ENCODE measurements at places on chromosomes 16 and 17. TPM values are rescaled to one million over a fixed set of nuclear protein-coding genes. Genes with fewer than 3 reads are reported as not detected.
A peak's percentile ranks its signal among the peaks of the same experiment; 100 is the strongest.

The TMEM88 gene
- total RNA-seq, result 3.2 TPM

The GALNS gene
- total RNA-seq, result 14.1 TPM

The ZNF597 gene
- total RNA-seq, result 3.6 TPM

The SBK1 gene
- total RNA-seq, result 0.71 TPM

The RAB37 gene
- total RNA-seq, result 0.47 TPM

The GRAPL gene
- 4.0 TPM for total RNA-seq

The SCARF1 gene
- 10.2 TPM for total RNA-seq

The TMEM92 gene
- total RNA-seq, result 1.3 TPM

The AOC2 gene
- 1.2 TPM for total RNA-seq

The SLC9A5 gene
- 1.3 TPM for total RNA-seq

- DNase-seq, result no peak
These were observed 22.3 kb downstream of the RTN4RL1 start for GRCh38 chr17:2002767-2003329.

DNA sequence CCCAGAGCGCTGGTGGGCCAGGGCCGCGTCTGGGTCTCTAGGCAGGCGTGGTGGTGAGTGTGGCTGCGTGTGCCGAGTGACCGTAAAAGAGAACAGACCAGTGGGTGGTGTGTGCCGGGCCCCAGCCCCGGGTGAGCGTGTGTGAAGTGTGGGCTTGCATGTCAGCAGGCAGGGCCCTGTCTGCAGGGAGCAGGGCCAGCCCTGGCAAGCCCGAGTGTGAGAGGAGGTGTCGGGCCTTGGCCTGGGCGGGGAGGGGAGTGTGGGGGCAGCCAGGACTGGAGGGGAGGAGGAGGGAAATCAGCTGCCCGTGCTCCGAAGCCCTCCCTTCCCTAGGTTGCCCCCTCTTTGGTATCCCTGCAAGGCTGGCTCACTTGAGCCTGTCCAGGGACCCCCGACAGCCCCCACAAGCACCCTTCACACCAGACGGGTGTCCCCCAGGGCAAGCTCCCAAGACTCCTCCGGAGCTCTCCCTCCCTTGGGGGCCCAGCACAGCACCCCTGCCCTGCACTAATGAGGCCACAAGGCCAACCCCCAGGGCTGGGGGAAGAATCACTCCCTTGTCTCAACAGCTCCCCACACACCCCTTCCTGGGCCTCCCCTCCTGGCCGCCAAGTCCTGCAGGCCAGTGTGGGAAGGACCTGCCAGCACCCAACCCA is 1.9 kb downstream of the USH1G start:
- DNase-seq, result peak; percentile 59

DNA sequence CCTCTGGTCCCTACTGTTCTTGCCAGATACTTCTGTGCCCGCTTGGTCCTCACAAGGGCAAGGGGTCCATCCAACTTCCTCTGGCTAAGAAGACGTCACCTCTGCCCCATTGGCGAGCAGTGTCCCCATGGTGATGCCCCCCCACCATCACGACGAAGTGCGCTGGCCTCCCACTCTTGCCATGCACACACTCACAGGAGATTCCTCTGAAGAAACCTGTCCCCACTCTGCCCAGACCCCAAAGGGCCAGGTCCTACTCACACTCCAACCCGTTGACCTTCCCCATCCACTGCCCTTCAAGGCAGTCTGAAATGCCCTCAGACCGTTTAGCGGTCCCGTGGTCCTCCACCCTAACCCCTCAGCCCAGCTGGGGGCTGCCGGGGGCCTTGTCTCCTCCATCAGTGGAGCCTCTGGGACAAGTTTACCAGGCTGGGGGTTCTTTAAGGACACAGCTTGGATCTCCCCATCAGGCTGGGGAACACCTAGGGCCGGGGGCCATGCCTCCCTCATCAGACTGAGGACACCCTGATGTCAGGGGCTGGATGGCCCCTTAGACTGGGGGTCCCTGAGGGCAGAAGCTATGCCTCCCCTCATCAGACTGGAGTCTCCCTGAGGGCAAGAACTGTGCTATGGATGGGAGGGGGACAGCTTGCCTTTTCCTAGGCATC is 6.5 kb downstream of the NXPH3 start:
- DNase-seq, result no peak

DNA sequence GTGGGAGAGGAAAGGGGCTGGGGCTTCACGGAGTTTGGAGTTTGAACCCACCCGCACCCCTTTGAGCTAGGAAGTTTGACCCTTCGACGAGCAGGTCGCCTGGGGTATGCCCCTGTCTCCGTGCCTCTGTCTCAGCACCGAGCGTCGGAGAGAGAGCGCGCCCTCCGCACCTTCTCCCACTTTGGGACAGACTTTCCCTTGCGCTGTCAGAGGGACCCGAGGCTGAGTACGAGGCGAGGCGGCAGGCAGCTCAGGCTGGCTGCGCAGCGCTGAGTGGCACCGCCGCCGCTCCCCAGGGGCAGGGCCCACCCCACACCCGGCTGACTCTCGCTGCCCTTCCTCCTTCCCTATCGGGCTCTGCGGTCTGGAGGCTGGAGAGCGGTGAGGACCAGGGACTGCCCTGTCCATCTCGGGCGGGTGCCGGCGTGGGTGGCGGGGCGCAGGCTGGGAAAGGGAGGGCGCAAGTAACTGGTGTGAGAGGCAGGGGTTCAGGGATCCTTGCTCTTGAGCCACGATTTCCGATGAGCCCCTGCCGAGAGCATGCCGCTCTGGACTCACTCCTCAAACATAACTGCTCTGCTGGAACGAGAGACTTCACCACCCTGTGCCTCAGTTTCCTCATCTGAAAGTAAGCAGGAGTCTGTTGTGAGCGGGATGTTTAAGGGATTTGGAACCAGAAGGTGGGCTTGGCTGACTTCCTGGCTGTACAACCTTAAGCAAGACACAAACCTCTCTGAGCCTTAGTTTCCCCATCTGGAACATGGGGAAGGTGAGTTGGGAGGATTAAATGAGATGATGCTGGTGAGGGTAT is 981 bp downstream of the BEAN1 start:
- no peak for DNase-seq

DNA sequence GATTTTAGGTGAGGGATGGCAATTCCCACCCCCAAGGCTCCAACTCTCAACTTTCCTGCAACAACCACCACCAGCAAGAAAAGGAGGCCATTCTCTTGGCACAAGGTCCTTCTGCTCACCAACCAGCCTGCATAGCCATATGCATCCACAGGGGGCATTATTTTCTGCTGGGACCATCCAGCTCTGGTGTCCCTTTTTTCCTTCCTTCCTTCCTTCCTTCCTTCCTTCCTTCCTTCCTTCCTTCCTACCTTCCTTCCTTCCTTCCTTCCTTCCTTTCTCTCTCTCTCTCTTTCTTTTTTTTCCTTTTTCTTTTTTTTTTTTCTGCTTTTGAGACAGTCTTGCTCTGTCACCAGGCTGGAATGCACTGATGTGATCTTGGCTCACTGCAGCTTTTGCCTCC is 21.1 kb upstream of the COX10 start:
- DNase-seq, result no peak

DNA sequence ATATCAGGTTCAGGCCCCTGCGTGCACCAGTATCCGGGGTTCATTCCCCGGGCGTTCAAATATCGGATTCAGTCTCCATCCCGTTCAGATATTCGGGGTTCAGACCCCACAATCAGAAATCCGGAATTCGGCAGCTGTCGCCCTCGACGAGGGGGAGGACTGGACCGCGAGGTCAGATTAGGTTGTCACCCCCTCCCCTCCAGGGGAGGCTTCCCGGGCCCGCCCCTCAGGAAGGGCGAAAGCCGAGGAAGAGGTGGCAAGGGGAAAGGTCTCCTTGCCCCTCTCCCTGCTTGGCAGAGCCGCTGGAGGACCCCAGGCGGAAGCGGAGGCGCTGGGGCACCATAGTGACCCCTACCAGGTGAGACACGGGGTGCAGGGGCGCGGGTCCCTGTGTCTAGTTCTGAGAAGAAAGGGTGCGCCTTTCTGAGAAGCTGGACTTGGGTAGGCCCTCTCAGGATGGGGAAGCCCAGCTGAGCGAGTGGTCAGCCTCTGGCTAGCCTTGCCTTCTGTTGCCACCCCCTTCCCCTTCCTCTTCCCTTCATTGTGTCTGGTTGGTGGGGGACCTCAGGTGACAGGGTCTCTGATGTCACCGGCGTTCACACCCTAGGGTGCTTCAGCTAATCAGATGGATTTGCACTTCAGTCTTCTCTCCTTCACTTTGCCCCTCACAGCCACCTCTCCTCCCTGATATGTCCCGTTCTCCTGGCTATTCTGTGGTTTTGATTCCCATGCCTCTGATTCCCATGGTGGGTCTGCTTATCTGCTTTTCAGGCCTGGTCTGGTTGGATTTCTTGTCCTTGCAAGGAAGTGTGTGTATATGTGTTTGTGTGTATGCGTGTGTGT is 844 bp downstream of the TAOK2 start:
- DNase-seq, result no peak

- DNase-seq, result no peak
These were observed 4.7 kb downstream of the IL17C start for GRCh38 chr16:88642881-88643643.

DNA sequence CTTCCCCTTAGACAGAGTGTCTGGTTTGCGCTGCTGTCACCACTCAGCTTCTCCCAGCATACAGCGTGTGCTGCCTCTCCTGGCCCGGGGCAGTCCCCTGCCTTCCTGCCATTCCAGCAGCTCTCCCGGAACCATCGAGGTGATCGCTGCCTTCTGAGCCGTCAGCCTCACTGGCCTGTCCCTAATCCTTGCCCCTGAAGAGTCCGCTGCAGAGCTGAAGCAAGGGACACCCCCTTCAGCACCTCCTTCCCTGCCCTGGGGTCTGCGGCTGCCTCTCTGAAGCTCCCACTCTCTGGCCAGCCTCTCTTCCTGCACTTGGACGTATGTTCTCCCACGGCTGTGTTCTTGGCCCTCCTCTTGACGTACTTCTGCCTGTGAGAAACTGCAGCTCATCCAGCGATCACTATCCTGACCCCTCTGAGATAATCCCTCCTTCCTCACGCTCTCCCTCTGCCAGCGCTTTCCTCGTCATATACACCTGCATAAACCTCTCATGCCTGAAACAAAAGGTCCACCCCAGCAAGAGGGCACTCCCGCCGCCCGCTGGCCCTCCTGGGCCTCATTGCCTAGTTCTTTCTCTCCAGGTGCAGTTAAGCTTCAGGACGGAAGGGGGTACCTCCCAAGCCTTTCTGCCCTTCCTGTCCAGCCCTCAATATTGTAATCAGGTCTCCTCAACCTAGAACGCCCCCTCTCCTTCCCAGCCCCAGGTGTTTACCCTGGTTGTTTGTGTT is 220.6 kb upstream of the CHMP6 start:
- no peak for DNase-seq

DNA sequence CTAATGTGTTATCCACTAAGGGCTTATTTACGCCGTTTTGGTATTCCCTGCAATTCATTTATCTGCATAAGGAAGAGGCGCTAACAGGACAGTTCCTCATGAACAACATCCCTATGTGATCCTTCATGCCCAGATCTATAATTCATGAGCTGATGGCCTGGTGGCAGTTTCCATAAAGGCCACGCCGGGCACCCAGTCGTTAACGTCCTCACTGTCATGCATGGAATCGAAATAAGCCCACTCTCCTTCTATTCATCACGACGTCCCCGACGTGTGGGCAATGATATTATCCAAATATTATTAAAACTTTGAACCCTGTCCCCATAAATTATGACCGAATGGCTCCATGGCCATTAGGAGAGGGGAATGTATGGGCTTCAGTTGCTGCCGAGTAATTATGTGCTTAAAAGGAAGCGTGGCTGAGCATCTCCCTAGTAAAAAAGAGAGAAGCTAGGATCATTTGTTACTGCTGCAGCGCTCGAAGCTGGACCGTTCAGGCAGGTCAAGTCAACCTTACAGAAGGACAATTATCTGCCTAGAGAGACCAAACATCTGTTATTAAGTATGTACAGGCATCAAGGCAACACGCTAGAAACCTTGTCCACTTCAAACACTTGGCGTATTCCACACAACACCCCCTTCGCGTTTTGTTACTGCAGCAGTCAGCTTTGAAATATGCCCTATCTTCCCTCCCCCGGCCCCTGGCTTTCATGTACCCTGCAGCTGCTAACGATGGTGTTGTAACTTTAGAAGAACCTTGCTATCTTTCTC is 94.0 kb upstream of the SALL1 start:
- peak; percentile 58 for DNase-seq

DNA sequence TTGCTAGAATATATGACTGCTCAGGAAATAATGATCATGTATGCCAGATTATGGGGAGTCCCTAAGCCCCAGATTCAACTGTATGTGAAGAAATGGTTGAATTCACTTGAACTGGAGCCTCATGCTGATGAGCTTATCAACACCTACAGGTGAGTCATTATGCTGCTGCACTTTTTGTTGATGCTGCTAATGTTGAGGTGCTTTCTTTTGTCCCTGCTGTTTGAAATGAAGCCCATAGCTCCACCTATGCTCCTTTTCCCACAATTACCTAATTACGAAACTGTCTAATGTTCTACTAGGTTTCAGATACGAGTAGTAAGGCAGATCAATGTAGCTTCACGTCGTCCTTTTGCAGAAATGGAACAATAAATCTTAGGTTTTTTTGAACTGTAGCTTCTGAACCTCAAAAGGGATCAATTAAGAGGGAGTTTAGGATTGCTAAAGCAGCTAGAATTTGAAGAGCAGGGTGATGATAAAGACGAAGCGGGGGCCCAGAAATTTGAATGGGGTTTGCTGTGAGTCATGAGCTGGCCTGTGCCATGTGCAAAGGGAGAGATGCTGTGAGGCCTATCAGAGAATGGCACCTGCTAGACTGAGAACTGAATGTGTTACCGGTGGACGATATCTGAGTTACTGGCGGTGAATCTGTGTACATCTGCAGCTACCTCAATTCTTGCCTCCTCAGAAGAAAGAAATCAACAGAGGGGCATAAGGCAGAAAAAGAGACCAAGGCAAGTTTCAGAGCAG is 6.1 kb upstream of the UQCRC2 start:
- DNase-seq, result no peak

- DNase-seq, result peak; percentile 28
These were observed 1.1 kb upstream of the GIT1 start for GRCh38 chr17:29590411-29591145.

- no peak for DNase-seq
These were observed 34.3 kb downstream of the STAT5B start for GRCh38 chr17:42241871-42242270.

GRCh38 chr16:66905633-66906539 is 12.8 kb downstream of the CDH16 start:
- no peak for DNase-seq

GRCh38 chr16:57147381-57148221 is 38.2 kb downstream of the PSME3IP1 start:
- no peak for DNase-seq

DNA sequence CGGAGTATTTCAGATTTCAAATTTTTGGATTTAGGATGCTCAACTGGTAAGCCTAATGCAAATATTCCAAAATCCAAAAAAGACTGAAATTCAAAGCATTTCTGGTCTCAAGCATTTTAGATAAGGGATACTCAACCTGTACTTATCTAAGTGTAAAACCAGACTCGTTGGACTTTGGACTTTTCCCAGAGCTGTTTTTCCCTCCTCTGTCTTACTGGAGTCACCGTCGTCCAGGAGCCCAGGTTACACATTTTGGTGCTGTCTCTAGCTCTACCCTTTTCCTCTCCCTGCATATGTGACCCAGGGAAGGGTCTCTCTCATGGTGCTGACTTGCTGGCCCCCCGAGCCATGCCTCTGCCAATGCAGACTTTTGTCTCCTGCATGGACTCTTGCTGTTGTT is 46.0 kb upstream of the MMP2 start:
- DNase-seq, result no peak

- DNase-seq, result no peak
These were observed 71.9 kb downstream of the SDR42E1 start for GRCh38 chr16:81939164-81940056.

- DNase-seq, result no peak
These were observed 442.6 kb upstream of the HSBP1 start for GRCh38 chr16:83365166-83365565.

GRCh38 chr17:2423271-2423670 is 22.4 kb upstream of the MNT start:
- no peak for DNase-seq

All from ovary (tissue), 10 donors.